ENCODE measurements at places on chromosomes 4 and X.

DNA sequence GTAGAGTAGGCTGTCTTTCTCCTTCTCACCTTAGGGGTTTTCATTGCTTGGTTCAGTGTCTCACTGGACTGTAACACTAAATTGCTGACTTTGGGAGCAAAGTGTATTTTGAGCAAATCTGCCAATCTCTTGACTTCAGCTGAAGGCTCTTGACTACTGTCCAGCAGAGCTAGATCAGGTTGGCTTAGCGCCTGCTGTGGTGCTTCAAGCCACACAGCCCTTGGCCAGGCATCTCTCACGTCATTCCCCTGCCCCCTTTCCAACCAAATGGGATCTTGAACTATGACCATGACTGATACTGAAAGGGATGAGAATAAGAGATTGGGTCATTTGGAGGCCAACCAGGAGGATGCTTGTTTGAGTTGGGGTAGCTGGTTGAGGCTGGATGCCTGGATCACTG, 4.8 kb downstream of the SLC16A2 start:
- DNase-seq: no peak

DNA sequence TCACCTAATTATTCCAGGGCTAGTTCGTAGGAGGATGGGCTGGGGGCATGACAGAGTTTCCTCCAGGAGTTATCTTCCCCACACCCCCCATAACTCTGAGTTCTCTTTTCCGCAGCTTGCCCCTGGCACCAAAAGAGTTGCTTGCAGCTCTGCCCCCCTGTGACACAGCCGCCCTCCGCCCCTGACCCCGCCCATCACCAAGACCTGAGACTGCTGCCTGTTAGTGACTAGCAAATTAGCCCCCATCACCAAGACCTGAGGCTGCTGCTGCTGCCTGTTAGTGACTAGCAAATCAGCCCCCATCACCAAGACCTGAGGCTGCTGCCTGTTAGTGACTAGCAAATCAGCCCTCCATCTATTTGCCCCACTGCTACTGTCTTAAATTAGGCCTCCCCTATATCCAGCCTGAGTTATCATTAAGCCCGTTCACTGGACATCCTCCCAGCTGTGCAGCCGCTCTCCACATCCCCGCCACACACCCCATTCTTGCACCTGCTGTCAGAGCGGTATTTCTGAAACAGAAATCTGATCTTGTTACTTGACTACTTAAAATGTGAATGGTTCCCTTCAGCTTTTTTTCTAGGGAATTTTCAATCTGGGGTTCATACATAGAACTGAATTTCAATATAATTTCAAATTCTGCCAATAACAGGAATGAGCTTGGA, 1.5 kb upstream of the PAPSS1 start:
- peak; percentile 44 for DNase-seq

- DNase-seq: no peak
These were observed 1.9 kb downstream of the ARHGAP10 start for GRCh38 chr4:147733716-147734344.

DNA sequence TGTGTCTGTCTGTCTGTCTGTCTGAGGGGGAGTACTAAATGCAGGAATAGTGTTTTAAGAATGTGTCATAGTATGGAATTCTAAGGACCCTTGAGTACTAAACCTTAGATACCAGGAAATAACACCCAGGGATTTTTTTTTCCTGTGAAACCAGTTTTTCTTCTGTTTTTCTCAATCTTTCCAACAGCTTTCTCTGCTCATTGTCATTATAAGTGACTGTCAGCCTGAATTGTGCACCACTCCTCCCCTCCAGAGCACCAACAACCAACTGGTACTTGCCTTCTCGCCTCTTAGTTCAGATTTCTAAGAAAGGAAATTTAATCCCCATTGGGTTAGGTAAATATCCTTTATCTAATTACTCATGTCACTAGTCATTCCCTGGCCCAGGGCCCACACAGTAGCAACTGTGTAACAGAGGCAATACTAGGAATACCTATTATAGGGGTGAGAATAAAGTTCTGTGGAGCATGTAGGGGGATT, 320.6 kb downstream of the ADGRL3 start:
- DNase-seq: no peak

- no peak for DNase-seq
These were observed 51.7 kb upstream of the AP1S2 start for GRCh38 chrX:15906041-15906943.

GRCh38 chr4:89469930-89470375, 162.4 kb upstream of the GPRIN3 start:
- DNase-seq: no peak

GRCh38 chr4:32607978-32608377, 1887.8 kb downstream of the PCDH7 start:
- DNase-seq: no peak

DNA sequence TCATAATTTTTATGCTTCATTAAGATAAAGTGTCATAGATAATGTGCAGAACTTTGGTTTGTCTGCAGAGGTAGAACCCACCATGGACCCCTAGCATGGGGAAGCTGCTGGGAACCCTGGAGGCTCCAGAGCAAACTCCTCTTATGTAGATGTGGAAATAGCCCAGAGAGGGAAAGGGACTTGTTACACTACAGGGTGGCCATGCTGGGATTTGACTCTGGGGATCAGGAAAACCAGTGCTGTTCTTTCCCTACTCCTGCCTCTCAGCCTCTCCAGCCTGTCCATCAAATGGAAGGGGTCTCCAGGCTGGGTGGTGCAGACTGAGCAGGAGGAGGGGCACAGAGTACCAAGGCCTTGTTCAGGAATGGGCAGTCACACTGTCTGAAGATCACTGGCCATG, 54.2 kb downstream of the MSX1 start:
- no peak for DNase-seq

GRCh38 chrX:13685126-13685763, 3.7 kb upstream of the RAB9A start:
- DNase-seq: no peak

- DNase-seq: no peak
These were observed 55.5 kb downstream of the BMPR1B start for GRCh38 chr4:94813221-94813620.
